ENCODE measurements at places on chromosomes 2 and 18.

DNA sequence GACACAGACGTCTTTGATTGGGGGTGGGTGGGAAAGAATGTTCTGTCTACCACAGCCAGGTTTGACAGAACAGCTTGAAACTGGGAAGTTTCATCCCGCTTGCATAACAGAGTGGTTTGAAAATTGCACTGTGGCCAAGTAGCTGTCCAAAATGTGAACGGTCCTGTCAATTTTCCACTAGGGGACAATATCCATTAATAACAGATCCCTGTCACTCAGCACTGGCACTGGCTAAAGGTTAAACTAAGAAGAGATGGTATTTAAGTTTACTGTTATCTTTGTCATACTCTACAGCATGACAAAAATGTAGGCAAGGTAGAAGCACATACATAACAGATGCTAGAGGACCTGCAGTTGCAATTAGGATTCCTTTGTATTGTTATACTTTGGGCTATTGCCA, 55.6 kb upstream of the ACMSD start:
- DNase-seq = peak; percentile 28

DNA sequence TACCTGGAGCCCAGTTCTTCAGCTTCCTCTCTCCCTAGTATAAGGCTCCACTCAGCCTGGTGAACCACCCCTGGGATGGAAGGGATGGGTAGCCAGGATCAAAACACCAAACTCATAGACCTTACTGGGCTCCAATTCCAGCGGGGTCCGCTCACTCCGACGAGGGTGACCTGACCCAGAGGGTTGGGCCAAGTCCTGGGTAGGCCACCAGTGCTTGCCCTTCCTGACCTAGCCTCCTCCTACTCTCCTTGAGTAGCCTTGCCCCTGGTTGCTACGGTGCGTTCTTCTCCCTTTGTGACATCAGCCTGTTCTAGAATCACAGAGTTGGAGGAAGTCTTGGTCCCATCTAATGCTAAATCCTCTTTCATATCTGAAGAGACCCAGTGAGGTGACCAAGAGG, 537 bp upstream of the STAT4 start:
- no peak for DNase-seq

- no peak for DNase-seq
Measured at GRCh38 chr2:53460937-53461336, 306.7 kb upstream of the CHAC2 start.

DNA sequence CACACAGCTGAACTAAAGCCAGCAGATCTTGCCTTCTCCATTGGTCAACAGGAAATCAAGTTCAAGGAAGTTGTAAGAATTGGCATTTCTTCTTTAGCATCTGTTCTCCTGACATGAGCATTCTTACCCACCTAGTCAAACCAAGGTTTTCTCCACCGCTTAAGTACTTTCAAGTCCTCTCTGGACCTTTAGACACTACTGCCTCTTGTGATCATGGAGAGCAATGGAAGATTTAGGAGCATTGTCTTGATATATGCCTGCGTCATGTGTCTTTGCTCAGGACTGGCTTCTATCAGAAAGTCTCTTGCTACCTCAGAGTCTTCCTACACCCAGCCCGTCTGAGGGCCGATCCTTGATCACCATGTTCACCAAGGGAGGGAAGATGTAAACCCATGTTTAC, 262.2 kb downstream of the PHLPP1 start:
- DNase-seq = no peak

- DNase-seq = peak; percentile 76
Measured at GRCh38 chr2:191202881-191203397, 42.3 kb upstream of the MYO1B start.

GRCh38 chr2:75716406-75716805, 5.7 kb upstream of the GCFC2 start:
- no peak for DNase-seq

- peak; percentile 47 for DNase-seq
Measured at GRCh38 chr2:55419233-55419678, 400 bp downstream of the CCDC88A start.

GRCh38 chr2:37506407-37507050, 162.1 kb downstream of the QPCT start:
- peak; percentile 49 for DNase-seq

- DNase-seq = peak; percentile 83
Measured at GRCh38 chr2:36357847-36358659, 2.5 kb downstream of the CRIM1 start.

DNA sequence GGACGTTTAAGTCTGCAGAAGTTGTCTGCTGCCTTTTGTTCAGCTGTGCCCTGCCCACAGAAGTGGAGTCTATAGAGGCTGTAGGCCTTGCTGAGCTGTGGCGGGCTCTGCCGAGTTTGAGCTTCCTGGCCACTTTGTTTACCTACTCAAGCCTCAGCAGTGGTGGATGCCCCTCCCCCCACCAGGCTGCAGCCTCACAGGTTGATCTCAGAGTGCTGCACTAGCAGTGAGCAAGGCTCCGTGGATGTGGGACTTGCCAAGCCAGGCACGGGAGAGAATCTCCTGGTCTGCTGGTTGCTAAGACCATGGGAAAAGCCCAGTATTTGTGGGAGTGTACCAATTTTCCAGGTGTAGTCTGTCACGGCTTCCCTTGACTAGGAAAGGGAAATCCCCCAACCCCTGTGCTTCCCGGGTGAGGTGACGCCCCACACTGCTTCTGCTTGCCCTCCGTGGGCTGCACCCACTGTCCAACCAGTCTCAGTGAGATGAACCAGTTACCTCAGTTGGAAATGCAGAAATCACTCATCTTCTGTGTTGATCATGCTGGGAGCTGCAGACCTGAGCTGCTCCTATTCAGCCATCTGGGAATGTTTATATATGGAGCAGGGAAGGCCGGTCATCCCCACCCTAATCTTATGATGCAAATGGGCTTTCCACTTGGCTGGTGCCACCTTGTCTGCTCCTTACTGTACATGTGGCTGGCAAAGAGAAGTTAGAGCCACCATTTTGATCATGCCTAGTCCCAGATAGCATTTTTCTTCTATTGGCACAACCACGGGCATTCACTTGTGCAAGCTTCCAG, 156.9 kb upstream of the ITGA6 start:
- no peak for DNase-seq

GRCh38 chr2:55966401-55967118, 43.0 kb upstream of the EFEMP1 start:
- DNase-seq = peak; percentile 48

GRCh38 chr2:9617749-9618148, 13.0 kb downstream of the YWHAQ start:
- DNase-seq = peak; percentile 32

DNA sequence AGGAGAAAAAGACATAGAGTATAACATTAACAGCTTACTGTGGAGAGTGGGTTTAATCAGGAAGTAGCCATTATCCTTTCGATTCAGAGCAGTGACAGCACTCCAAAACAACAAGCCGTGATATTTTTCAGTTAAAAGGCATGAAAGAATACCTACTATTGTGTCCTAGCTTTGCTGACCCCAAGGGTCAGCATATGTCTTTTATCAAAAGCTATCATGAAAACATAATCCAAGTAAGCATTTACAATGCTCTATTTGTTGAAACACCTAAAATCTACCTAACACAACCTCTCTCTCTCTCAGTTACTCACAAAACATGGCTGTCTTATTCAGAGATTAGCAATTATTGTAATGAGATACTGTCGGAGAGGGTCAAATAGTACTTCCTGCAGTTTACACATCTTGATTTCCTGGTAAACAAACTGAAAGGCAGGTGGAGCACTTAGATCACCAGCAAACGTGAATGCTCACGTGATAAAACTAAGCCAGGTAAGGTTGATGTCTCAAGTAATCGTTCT, 100.0 kb downstream of the BAZ2B start:
- peak; percentile 14 for DNase-seq

DNA sequence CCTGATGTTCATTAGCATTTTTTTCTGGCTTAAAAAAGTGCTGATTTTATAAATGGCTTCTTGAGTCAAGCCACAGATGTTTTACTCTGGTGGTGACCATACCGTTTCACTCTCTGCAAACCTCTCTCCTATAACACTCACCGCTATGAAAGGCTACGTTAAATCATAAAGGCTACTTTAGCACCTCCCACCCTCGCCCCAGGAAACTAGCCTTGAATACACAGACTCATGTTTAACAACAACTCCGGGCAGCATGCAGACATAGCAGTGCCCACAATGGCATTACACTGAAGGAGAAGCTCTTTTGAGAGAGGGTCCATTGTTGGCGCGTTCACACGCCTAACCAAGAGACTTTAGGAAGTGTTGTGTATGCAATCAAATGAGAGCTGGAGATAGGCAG, 5.6 kb downstream of the MYT1L start:
- DNase-seq = no peak

Measured in fibroblast of skin of right biceps (primary cell).